Activated CD4-positive, alpha-beta T cell treated with anti-CD3 and anti-CD28 coated beads for 36 hours (primary cell): ENCODE measurements at places on chromosomes 5 and 9. TPM values are rescaled to one million over a fixed set of nuclear protein-coding genes. Genes with fewer than 3 reads are reported as not detected.

The ARSI gene
- total RNA-seq: not detected

The C5orf34 gene
- total RNA-seq: 16.8 TPM

The OR1J2 gene
- total RNA-seq: not detected

DNA sequence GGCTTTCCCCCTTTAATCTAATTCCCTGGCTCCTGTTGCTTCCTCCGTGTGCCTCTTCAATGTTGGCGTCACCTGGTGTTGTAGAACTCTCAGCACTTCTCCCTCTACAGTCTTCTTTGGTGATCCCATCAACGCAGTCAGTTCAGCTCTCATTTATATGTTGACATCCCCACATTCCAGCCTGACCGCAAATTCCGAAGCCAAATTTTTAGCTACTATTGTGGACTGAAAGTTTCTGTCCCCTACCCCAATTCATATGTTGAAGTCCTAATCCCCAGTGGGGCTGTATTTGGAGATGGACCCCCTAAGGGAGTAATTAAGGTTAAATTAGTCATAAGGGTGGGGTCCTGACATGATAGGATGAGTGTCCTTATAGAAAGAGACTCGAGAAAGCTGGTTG, 210.6 kb upstream of the ADAMTSL1 start:
- H3K4me1 ChIP-seq: no peaks in the 10 kb centered on the region
- no peak for DNase-seq
- no peak overlapping the region for H3K4me3 ChIP-seq
- H3K36me3 ChIP-seq: no peaks in the 10 kb centered on the region
- H3K27ac ChIP-seq: no peak overlapping the region

DNA sequence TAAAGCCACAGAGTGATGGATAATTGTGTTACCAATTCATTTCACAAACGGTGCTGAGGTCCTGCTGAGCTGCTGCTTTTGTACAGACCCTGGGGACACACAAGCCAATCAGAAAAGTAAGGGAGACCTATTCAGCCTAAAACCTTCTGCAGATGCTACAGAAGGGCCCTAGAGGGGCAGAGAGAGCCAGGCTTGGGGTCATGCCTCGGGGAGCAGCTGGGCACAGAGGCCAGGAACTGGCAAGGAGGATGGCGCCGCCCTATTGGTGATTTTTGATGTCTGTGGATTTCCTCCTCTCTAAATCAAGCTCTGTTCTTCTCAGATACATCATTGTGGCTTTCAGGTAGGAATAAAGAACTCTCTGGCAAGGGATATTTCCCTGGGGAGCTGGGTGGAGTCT, 181.9 kb downstream of the ZNF462 start:
- H3K27ac ChIP-seq: no peak overlapping the region
- DNase-seq: peak; percentile 33
- no peak overlapping the region for H3K4me3 ChIP-seq
- no peaks in the 10 kb centered on the region for H3K36me3 ChIP-seq
- no peaks in the 10 kb centered on the region for H3K27me3 ChIP-seq
- no peaks in the 10 kb centered on the region for H3K4me1 ChIP-seq

DNA sequence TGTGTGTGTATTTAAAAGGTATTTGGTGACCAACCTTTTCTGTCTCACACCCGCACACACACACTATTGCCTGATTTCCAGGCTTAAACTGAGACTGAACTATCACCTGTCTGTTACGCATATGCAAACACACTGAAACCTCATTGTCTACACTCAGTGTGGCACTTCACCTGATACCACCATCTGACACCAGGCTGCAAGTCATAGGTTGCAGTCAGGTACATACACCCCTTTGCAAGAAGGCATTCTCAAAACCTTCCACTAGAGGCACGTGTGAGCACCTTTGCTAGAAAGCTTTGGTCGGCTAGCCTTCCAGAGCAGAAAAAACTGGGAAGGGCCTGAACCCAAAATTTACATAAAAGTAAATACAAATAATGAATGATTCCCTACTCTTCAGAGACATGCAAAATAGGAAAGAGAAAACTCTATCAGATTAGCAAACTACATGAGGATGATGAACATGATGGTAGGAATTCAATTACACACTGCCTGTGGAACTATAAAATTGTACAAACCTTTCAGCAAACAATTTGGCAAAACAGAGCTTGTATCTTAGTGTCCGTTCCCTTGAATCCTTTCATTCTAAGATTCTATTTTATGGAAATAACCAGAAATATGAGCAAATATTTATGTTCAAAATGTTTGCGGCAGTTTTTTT, 5.9 kb upstream of the FOXD1 start:
- no peak overlapping the region for H3K4me3 ChIP-seq
- DNase-seq: peak; percentile 53
- H3K27me3 ChIP-seq: peaks cover 61% of the 10 kb centered on the region
- no peaks in the 10 kb centered on the region for H3K36me3 ChIP-seq
- H3K27ac ChIP-seq: no peak overlapping the region

DNA sequence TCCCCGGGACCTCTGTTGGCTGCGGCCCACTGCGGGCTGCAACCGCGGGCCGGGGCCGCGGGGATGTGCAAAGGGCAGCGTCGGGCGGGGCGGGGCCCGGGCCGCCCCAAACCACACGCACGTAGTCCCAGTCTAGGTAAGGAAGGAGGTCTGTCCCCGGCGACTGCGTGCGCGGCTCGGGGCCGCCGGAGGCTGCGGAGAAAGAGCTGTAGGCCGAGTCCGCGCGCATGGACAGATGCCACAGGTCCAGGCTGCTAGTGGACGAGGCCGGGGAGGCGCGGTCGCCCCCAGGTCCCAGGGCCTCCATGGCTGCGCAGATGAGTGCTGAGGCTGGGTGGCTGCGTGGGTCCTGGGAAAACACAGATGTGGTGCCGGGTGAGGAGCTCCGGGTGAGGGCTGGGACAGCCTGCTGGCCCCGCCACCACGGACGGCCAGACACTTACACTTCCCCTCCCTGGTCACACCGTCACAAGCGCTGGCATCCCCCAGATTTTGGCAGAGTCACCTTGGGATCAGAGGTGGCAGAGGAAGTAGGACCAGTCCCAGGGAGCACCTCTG, 4.5 kb downstream of the SHROOM1 start:
- H3K4me3 ChIP-seq: no peak overlapping the region
- peaks cover 42% of the 10 kb centered on the region for H3K27me3 ChIP-seq
- peak; percentile 44 for DNase-seq
- no peaks in the 10 kb centered on the region for H3K36me3 ChIP-seq
- H3K4me1 ChIP-seq: peaks cover 3% of the 10 kb centered on the region

DNA sequence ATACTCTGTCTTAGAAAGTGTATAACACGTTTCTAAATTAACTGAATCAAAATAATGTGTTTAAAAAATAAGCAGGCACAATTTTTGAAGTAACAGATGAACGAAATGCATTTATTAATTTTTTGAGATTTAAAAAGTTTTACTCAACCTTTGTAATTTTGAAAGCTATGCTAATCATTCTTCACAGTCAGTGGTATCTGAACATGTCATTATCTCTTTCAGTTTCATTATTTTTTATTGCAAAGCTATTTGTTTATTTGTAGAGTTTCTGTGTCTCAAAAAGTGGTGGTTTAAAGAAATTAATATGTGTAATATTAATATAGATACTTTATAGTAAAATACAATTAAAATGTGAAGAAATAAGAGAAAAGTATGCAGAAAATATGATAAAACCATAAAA, 11.2 kb downstream of the CHSY3 start:
- H3K4me3 ChIP-seq: no peak overlapping the region
- H3K4me1 ChIP-seq: no peaks in the 10 kb centered on the region
- peaks cover 5% of the 10 kb centered on the region for H3K27me3 ChIP-seq
- no peak overlapping the region for H3K27ac ChIP-seq
- DNase-seq: no peak

- peak; percentile 52 for DNase-seq
- peaks cover 6% of the 10 kb centered on the region for H3K4me1 ChIP-seq
- peaks cover 21% of the 10 kb centered on the region for H3K27me3 ChIP-seq
- H3K36me3 ChIP-seq: no peaks in the 10 kb centered on the region
- no peak overlapping the region for H3K27ac ChIP-seq
- H3K4me3 ChIP-seq: no peak overlapping the region
Measured at GRCh38 chr9:129617167-129617566, 3.7 kb downstream of the C9orf50 start.

- no peaks in the 10 kb centered on the region for H3K36me3 ChIP-seq
- no peaks in the 10 kb centered on the region for H3K4me1 ChIP-seq
- no peak overlapping the region for H3K4me3 ChIP-seq
- peak; percentile 22 for DNase-seq
- no peak overlapping the region for H3K27ac ChIP-seq
Measured at GRCh38 chr9:132794730-132795380, 83.2 kb downstream of the AK8 start.

DNA sequence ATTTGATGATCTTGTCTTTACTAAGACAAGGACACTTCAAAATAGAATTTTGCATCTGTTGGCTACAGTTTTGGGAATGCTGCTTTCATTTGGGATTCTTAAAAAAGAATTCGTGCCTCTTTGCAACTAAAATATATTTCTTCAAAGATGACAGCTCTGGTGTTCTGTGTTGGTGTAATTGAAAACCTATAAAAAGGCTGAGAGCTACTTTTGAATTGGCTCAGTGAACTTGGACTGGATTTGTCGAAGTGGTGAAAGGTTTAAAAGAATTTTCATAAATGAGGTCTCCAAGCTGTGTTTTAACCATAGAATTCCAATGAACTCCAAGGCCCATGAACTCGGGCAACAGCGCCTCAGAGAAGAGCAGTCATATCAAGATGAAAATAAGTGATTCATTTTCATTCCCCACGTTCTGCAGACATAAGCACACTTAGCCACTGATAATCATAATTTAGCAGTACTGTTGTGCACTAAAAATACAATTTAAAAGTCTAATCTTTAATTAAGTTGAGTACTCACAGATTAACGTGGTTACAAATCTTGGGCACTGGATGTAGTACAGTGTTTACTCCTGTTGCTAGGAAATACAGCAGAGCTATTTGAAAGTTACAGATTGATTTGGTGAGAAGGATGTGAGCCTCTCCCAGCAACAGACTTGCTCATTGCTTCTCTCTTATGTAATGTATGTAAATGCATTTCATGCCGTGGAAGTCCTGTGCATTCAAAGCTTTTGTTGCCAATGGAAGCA, 10.9 kb downstream of the SNCAIP start:
- DNase-seq: no peak
- H3K27ac ChIP-seq: no peak overlapping the region
- no peaks in the 10 kb centered on the region for H3K36me3 ChIP-seq
- H3K4me1 ChIP-seq: no peaks in the 10 kb centered on the region
- H3K4me3 ChIP-seq: no peak overlapping the region

DNA sequence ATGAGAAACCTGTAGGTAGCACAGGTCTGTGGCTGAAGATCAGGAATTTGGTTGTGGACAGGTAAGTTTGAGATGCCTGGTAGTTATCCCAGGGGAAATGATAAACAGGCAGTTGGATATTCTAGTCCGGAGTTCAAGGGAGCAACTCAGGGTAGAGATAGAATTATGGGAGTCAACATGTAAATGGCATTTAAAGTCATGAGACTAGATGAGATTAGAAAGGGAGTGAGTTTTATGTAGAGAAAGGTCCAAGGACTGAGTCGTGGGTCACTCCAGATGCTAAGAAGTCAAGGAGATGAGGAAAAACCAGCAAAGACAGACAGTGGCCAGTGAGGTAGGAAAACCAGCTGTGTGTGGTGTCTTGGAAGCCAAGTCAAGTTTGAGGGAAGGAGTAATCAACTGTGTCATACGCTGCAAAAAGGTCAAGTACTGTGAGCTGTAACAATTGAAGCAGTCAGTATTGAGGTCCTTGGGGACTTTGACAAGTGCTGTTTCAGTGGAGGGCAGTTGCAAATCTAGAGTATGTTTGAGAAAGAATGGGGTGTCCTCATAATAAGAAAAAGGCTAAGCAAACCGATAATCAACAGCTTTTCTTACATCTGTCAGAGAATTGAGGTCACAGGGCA, 18.2 kb downstream of the GNPDA1 start:
- H3K4me1 ChIP-seq: no peaks in the 10 kb centered on the region
- H3K36me3 ChIP-seq: peaks cover 44% of the 10 kb centered on the region

DNA sequence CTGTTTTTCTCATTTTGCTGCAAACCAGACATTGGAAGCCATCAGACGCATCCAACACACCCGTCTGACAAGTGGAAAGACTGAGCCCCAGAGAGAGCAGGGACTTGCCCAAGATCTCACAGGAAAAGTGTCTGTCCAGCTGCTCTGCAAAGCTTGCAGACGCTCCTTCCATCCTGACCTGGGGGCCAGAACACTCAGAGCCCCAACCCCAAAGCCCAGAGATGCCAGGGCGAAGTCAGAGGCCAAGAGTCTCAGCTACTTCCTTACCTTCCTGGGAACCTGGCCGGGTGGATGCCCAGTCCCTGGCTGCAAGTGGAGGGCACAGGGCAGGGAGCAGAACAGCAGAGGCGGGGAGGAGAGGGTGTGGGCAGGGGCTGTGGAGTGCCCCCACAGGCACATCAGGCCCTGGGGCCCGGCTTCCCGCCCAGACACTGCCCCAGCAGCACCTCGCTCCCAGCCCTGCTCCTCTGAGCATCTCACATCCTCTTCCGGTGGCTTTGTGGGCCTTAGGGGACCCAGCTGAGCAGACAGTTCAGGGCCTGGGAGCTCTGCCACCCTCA, 9.7 kb upstream of the RALGDS start:
- peaks cover 84% of the 10 kb centered on the region for H3K4me1 ChIP-seq
- H3K27ac ChIP-seq: peak overlapping the region; percentile 91
- peak overlapping the region; percentile 74 for H3K4me3 ChIP-seq
- H3K27me3 ChIP-seq: no peaks in the 10 kb centered on the region

DNA sequence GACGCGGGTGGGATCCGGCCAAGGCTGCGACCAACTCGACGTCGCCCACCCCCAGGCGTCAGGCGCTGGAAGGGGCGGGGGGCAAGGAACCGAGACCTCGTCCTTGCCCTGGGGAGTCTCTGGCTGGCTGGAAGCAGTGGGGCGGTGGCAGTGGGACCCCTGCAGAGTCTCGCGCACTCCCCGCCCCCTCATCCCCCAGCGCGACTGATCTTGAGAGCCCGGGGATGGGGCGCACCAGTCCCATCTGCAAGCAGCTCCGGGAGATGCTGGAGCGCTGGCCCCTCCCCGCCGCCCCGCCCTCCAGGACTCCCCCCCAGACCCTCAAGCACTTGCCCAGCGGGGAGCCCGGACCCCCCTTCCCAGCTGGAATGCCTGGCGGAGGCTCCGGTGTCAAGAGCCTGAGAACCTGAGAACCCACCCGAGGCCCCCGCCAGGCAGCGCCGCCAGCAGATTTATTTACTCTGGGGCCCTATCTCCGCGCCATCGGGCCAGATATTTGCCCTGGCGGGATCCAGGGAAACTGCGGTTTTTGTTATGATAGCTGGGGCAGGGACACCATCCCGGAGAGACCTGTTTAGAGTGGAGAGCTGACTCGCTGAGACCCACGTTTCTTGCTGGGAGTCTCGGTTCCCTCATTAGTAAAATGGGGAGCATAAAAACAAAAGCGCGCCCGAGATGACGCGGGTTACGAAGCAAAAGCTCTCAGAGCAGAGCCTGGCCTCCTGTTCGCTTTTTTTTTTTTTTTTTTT, 1.2 kb downstream of the PRRT1B start:
- H3K27me3 ChIP-seq: peaks cover 42% of the 10 kb centered on the region
- H3K27ac ChIP-seq: no peak overlapping the region
- peaks cover 15% of the 10 kb centered on the region for H3K36me3 ChIP-seq
- peaks cover 14% of the 10 kb centered on the region for H3K4me1 ChIP-seq
- H3K4me3 ChIP-seq: peak overlapping the region; percentile 57

GRCh38 chr9:135949501-135950134, 11.6 kb downstream of the UBAC1 start:
- DNase-seq: no peak
- H3K27ac ChIP-seq: no peak overlapping the region
- peaks cover 4% of the 10 kb centered on the region for H3K4me1 ChIP-seq
